ENCODE measurements at places on chromosomes 13 and 19.

DNA sequence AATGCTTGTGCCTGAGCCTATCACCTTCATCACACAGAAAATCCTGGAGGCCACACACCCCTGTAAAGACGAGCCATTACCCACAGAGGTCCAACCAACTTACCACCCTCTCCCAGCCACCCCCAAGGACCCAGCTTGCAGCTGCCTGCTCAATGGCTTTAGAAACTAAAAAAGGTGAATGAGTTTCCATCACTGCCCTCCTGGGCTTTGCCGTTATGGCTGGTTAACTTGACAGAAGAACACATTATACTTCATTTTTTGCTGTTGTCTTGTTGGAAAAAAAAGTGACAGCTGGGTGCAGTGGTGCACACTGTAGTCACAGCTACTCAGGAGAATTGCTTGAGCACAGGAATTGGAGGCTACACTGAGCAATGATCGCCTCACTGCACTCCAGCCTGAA lies 17.4 kb upstream of the FEM1A start:
- no peak for DNase-seq

DNA sequence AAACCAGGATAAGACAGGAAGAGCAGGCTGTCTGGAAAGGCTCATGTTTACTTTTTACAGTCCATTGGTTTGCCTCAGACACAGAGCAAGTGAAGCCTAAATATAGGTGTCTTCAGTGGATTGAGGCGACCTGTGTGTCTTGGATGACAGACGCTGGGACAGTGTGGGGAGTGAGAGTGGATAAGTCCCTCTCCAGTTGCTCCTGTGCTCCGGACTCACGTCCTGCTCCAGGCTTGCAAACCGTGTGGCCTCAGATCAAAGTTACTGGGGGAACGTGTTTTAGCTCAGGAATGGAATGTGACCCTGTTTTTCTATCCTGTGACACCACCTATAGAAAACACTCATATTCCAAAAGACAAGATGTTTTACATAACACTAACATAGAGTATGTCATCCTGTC lies 465.7 kb downstream of the MYO16 start:
- no peak for DNase-seq

DNA sequence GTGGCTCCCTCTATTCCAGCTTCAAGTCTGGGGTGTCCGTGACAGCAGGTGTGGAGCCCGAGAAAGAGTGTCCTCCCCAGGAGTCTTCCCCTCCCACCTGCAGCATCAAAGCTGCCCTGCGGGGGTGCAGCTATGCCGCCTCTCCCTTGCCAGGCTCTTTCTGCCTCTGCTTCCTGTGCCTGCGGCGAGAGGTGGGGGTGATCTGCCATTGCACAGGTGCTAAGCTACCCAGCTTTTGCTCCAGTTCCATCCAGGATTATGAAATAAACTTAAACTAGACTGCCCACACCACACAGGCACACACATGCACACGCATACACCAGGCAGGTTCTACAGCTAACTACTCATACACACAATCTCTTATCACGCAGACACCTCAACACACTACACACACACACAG lies 104.7 kb upstream of the CLDN10 start:
- no peak for DNase-seq

- no peak for DNase-seq
Measured at GRCh38 chr19:51097796-51098195, 10.4 kb downstream of the CTU1 start.

- DNase-seq: no peak
Measured at GRCh38 chr13:101648766-101649487, 196.5 kb downstream of the ITGBL1 start.

- DNase-seq: no peak
Measured at GRCh38 chr13:95703576-95703975, 26.6 kb downstream of the DNAJC3 start.
